ENCODE measurements at places on chromosomes 7 and 10.
A peak's percentile ranks its signal among the peaks of the same experiment; 100 is the strongest.

DNA sequence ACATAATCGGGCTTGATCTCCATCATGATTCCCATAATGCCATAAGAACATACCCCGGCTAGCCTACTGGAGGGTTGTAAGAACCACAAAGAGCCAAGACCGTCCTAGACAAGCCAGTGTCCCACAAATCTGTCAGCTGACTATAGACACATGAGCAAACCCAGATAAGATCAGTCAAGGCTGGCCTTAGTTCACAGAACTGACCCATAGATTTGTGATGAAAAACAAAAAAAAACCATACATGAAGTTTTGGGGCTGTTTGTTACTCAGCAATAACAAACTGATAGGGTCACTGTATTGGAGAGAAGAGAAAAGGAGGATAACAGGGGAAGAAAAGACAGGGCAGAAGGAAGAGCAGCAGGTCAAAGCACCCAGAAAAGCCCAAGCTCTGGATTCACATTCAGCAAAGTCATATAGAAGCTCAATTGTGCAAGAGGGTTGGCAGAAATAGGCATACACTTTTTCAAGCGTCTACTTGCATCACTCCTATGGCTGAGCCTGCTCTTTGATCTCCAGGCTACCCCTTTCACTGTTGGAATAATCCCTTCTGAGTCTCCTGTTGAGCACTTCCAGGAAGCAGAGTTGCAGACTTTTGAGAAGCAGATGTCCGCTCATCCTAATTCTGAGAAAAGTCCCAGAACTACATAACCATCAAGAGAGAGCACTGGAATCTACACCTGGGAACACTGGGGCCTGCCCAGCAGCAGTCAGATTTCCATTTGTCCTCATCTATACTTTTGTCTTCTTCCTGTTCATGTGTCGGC lies 122.0 kb upstream of the HABP2 start:
- DNase-seq = no peak

- DNase-seq = no peak
Measured at GRCh38 chr7:141841385-141841784, at the start of gene PRSS37. Gene PRSS37 (minus strand): TSS chr7:141841485. CDS start chr7:141841049, 436 bp downstream.

DNA sequence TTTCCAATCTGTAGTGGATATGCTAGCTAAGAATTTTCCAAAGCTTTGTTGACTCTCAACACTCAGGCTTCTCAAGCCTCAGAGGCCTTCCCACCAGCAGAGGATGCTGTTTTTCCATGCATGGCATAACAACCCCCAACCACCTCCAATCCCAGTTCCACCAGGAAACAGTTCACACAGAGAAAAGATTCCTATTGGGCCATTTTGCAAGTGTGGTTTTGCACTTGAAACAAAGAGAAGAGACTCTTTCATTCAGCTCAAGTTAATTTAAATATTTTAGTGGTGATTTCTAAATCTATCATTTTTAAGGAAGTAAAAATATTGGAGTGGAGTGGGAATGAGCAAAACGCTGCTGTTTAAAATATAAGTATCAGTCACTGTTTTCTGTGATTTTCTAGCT lies 105.6 kb upstream of the COL1A2 start:
- no peak for DNase-seq

GRCh38 chr10:15374156-15374555 lies 3.1 kb upstream of the FAM171A1 start:
- DNase-seq = no peak

GRCh38 chr7:75662579-75663301 lies 76.0 kb downstream of the HIP1 start:
- peak; percentile 76 for DNase-seq

GRCh38 chr10:34713875-34714274 lies 101.2 kb downstream of the PARD3 start:
- DNase-seq = no peak

- no peak for DNase-seq
Measured at GRCh38 chr10:117399341-117400196, 24.3 kb upstream of the PDZD8 start.

DNA sequence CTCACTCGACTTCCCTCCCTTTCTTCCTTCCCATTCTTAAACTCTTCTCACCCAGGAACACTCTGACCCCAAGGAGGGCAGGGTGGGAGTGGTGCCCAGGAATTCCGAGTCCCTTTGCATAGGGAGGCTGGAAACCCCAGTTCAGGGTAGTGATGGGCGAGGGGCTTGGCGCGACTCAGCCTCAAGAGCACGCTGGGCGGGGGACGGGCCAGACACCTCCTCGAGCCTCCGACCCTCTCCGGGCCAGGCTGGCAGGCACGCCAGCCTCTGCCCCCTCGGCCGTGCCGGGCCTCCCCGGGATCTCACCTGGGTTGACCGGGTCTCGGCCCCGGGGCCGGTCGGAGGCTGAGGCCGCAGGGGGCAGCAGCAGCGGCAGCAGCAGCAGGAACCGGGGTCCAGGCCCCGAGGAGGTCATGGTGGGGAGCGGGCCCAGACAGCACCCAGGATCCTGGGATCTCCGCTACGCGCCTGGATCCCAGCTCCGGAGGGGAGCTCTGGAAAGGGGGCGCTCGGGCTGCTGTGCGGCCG lies 457 bp downstream of the PLOD3 start:
- DNase-seq = no peak

GRCh38 chr7:126450269-126450671 lies 802.5 kb downstream of the GRM8 start:
- DNase-seq = peak; percentile 3

Measured in germinal center (tissue), 1 donor.